Hematopoietic multipotent progenitor cell treated with erythropoietin and hydrocortisone succinate and interleukin-3 and kit ligand, for 6 days (in vitro differentiated cells): ENCODE measurements at places on chromosomes 5 and 9.

DNA sequence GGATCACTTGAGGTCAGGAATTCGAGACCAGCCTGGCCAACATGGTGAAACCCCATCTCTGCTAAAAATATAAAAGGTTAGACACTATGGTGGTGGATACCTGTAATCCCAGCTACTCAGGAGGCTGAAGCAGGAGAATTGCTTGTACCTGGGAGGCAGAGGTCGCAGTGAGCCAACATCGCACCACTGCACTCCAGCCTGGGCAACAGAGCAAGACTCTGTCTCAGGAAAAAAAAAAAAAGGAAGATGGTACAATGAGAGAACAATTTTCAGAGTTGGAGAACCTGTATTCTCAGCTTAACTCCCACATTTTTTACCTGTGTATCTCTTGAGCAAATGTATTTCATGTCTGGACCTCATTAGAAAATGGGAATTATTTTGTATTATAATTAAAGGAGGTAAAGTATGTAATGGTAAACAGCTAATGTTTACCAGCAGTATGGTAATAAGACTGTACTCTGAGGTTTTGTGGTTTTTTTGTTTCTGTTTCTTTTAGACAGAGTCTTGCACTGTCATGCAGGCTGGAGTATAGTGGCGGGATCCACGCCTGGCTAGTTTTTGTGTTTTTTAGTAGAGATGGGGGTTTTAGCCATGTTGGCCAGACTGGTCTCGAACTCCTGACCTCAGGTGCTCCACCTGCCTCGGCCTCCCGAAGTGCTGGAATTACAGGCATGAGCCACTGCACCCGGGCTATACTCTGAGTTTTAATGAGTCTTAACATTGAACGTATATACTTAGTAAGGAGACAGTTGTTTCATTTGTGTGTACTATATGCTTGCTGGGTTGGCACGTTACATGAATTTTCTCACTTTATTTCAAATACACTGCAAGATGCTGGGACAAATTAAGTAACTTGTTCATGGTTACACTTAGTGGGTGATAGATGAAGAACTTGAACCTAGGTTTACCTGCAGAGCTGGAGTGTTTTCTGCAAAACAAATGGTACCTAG, 16.2 kb downstream of the UHRF2 start:
- DNase-seq, result peak; percentile 69

GRCh38 chr5:10046676-10047075, 203.0 kb downstream of the ATPSCKMT start:
- no peak for DNase-seq

DNA sequence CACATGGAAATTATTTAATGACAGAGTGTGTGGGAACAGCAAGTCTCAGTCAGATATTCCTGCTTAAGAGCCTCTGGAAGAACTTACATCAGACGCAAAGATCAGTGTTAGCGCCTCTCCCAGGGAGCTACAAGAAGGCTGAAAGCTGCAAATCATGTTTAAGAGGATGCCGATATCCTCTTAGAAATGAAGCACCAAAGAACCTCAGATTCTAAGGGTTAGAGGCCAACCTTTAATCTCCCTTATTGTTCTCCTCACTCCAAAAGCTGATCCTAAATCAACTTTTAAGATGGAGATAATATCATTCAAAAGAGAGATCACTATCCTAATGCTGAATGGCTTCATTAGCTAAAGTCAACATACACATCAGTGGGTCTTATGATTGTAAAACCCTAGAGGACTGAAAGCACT, 160.6 kb downstream of the NFIB start:
- no peak for DNase-seq

DNA sequence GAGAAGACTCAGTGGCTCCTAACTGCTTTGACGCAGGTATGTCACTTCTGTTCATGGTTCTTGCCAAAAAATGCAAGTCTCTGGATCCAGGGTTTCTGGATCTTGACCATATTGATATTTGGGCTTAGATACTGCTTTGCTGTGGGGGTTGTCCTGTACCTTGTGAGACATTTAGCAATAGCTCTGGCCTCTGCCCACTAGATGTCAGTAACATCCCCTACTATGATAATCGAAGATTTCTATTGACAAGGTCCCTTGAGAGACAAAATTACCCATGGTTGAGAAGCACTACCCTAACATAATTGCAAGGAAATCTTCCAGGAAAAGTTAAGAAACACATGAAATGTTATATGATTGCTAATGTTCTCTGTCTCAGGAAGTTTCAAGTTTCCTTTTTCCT, 285.4 kb downstream of the TMEM232 start:
- peak; percentile 52 for DNase-seq

- DNase-seq, result no peak
Measured at GRCh38 chr9:37001459-37001858, 32.6 kb downstream of the PAX5 start.

GRCh38 chr9:109923471-109923760, 143.4 kb downstream of the PALM2AKAP2 start:
- no peak for DNase-seq

DNA sequence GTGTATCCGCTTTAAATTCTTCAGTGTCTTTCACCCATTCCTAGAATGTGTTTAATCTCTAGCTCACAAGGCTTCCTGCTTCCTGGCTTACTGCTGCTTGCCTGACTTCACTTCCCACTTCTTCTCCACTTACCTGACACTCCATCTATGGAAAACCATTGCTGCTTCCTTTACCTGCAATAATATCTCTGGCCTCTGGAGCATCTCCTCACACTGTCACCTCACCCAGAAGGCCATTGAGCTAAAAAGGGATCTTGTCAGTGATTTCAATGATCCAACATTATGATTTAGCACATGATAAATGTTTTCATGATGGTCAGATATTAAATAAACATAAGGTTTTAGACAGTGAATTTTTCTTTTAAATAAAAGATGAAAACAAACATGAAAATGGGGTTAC, 281.1 kb downstream of the MRPS30 start:
- no peak for DNase-seq

- DNase-seq, result no peak
Measured at GRCh38 chr5:35861718-35862117, 5.0 kb downstream of the IL7R start.

DNA sequence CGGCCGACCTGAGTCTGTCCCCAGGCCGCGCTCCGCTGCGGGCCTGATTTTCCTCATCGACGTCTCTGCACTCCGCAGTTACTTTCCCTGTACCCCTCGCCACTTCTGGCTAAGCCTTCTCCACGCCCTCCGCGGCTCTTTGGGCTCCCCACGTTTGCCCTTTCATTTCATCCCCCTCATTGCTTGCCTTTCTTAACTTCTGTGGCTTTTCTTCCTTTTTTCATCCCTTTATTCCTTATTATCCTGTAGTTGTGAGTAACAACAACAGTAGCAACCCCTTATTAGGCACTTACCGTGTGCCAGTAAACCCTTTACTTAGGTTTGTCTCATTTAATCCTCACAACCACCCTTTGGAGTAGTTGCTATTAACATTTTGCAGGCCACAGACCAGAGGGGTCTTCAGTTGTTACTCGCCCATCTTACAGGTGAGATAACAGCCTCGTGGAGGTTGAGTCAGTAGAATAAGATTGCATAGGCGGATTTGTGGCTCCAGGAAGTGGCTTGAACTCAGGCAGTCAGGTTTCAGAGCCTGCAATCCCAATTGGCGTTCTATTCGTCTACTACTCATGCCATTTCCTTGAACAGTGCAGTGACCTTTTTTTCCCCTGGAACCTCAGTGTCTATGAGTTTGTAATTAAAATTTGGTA, 724 bp downstream of the TCERG1 start:
- DNase-seq, result peak; percentile 74

DNA sequence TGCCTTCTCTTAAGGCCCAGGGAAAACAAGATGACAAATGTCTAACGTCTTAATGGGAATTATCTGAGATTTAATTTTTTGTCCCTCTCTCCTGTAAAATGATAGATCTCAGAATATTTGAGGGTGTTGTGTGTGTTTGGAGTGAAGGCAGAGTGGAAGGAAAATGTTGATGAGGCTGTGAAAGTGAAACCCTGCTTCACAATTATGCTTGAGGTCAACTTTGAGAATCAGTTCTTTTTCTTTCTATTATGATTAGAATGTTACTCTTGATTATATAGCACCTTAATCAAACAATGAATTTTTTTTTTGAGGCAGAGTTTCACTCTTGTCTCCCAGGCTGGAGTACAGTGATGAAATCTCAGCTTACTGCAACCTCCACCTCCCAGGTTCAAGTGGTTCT, 5.5 kb upstream of the LOX start:
- no peak for DNase-seq

- DNase-seq, result peak; percentile 86
Measured at GRCh38 chr9:83334320-83334719, 203.9 kb downstream of the FRMD3 start.

- no peak for DNase-seq
Measured at GRCh38 chr9:118568704-118569103, 800.5 kb downstream of the BRINP1 start.

DNA sequence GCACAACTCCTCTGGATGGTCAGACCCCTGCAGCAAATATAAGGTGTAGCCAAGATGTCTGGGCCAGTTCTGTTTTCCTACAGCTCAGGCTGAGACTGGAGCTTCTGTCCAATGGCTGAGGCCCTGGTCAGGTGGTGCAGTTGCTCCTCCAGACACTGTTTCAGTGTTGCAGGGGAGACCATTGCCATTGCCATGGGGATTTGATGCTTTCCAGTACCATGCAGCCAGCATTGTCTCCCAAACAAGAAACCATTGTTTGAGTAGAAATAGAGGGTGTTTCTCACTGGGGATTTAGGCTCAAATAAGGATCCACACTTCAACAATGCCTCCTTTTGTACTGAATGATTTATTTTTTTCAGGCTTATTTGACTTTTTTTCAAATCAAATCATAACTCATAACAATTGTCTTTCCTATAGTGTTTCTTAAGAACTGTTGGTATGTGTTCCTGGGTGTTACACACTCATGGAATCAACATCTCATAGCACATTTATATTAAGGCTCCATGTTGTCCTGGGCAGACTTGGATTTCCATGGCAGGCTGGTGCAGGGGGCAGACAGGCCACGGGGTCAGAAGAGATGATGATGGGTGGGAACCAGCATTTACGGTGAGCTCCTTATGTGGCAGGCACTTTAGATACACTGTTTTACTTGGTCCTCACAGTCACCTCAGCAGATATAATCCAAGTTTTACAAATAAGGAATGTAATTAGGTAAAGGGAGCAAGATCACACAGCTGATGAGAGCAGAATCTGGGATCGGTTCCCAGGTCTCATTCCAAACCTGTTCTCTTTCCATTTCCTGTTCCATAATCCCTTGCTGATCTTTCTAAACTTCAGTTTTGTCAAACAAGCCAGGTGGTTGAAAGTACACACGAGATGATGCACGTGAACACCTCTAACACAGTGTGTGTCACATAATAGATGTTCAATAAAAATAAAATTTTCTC, 95.9 kb upstream of the GNAQ start:
- DNase-seq, result no peak

GRCh38 chr9:28951945-28952344, 1378.7 kb upstream of the C9orf72 start:
- DNase-seq, result peak; percentile 7

DNA sequence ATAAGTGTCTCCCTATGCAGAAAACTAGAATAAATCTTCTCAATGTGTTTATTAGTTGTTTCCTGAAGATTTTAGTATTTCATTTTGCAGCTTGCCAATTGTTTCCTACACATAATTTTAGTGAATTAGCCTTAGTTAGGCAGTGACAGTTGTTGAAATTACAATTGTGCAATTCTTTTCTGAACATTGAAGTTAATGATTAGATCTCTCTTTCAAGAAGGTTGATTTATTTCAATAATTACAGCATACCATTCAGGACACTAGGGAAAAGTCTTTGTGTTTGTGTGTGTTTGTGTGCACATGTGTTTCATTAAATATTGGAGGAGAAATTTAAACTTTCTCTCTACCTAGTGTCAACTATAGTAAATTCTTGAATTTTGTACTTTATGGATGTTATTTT, 199.6 kb upstream of the MPDZ start:
- DNase-seq, result no peak

- no peak for DNase-seq
Measured at GRCh38 chr5:32280656-32281081, 32.1 kb downstream of the MTMR12 start.

DNA sequence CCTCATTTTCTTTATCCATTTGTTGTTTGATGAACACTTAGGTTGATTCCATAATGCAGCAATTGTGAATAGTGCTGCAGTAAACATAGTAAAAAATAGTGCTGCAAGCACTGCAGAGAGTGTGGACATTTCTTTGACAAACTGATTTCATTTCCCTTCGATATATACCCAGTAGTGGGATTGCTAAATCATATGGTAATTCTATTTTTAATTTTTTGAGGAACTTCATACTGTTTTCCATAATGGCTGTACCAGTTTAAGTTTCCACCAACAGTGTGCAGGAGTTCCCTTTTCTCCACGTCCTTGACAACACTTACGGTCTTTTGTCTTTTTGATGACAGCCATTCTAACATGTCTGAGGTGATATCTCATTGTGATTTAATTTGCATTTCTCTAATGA, 138.2 kb upstream of the PLPPR1 start:
- DNase-seq, result no peak

GRCh38 chr9:1440256-1440655, 390.1 kb downstream of the DMRT2 start:
- DNase-seq, result no peak
